ENCODE measurements at places on chromosomes 2 and 18.
A peak's percentile ranks its signal among the peaks of the same experiment; 100 is the strongest.

DNA sequence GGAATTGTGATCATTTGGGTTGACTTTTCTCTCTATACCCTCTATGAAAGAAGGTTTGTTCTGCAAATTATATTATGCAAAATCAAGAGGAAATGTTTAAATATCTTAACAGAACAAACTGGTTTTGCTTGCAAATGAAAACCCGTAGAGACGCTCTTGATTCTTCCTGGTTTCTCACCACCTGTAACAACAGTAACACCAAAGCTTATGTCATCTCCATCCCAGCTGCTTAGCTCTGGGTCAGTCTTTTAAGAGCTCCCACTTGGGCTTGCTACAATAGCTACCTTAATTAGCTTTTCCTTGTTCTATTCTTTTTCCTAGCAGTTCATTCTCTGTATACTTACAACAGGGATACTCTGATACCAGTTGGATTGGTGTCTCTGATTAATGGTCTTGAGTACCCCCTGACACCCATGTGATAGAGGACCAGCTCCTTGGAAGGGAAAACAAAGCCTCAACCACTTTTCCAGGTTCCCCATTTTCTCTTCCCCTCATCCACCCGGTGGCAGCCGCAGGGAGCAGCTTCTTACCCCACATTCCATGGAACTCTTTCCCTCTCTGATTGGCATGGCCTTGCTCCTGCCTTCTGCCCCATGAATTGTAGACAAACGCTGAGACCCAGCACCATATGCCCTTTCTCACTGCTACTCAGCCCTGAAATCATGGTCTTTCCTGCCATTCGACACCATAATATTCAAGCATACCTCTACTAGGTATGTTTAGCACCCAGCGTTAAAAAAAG, 27.7 kb downstream of the TMEM182 start:
- DNase-seq = no peak

GRCh38 chr18:22033085-22033484, 136.3 kb upstream of the GATA6 start:
- DNase-seq = no peak

GRCh38 chr18:43312891-43313290, 35.6 kb upstream of the SYT4 start:
- no peak for DNase-seq

DNA sequence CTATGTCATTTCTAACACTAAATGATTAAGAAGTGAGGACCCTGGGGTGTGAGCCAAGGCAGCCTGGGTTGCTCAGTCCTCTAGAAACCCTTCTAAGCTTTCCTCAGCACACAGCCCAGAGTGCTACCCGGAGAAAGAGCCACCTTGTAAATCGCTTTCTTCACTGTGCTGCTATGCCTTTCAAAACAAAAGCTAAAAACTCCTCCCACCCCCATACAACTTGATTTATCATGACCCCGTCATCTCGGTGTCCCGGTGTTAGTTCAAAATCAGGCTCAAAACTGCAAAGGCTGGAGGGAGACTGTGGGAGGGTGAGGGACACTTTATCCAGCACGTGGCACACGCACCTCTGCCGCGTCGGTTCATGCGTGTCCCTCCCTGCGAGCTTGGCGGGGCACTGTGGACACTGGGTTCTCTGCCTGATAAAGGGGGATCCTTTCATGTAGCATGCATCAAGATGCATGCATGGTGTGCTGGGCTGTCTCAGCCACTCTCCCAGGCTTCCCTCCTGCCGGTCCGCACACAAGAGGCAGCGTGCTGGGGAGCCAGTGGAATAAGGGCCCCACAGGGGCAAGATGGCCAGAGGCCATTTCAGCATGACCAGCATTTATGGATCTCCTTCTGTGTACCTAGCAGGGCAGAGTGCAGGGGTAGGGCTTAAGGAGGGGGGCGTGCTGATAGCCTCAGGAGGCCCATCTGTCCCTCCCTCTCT, 170.4 kb downstream of the SMAD7 start:
- DNase-seq = no peak

DNA sequence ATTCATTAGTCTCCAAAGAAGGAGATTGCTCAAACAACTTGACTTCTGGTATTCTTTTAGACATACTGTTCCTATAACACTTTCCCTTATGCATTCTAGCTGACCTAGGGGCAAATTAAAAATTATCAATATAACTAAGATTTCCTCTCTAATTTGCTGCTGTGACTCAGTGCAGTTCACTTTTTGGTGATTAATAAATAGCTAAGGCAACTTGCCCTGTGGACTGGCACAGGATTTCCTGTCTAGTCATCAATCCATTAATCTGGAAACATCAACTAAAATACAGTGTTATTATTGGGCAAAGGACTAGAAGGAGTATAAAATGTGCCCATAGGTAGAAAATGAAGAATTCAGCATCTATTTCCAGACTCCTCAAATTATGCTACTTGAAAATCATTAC, 83.5 kb upstream of the SERPINE2 start:
- DNase-seq = no peak

DNA sequence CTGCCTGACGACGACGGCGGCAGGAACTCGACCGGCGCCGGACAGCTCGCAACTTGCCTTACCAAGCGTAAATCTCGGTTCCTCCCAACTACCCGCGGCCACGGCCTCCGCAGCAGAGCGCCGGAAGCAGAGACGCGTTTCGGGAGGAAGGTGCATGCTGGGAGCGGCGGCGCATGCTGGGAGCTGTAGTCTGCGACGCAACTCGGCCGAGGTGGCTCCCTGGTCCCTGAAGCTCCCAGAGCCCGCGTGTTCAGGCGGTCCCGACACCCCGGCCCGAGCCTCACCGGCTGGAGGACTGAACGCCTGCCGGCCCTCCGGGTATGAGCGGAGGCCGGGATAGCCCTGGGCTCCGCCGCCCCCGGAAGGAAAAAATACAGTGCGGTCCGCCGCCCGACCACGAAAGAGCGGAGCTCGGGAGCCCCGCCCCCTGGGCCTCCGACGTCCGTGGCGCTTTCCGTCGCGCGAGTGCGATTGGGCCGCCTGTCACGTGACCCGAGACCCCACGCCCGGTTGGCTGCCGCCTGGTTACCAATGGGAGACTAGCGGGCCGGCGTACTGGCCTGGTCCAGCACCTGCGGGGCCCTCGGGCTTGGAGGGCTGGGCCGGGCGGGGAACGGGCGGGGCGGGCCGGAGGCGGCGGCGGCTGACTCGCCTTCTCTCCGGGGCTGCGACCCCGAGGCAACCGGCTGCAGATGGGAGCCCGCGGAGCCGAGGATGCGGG, at the start of gene CAPN10:
Gene CAPN10 (plus strand): TSS at position 537 of the 721 bp plus-strand sequence. CDS start 178 bp downstream, at position 715.
- DNase-seq = peak; percentile 94

DNA sequence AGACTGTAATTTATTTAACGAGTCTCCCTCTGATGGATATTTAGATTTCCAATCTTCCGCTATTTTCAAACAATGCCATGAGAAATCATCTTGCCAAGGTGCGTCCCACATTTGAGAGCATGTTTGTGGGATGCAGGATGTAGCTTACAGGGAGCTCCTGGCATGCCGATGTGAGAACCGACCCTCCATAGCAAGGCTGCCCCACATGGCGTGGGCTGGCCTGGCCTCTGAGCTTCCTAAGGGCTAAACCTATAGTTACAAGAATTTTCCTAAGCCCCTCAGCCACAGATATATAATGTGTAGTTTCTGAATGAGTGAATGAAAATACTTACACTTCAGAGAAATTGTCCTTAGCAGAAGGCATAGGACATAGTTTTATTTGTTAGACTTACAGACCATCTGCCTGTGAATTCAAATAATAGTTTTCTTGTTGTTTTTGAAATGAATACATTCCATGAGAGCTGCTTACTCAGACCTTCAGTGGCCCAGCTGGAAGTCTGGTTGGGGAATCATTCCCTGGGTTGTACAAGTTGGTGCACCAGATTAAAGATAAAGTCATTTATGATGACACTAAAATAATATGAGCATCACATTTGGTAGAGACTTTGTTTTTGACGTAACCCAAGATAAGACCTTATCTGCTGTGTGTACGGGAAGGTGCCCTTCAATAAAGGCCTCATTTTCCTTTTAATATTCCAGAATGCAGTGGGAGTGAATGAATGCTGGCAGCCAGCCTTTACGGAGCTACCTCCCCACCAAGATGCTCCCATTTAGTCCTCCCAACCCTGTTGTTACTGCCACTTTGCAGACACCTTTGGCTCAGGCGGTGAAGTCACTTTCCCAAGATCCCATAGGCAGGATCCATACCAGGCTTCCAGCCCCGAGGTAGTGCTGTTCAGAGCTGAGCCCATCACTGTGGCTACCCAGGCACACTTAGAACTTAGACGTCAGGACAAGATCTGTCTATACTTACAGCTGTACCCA, 107.1 kb downstream of the GLI2 start:
- DNase-seq = no peak

DNA sequence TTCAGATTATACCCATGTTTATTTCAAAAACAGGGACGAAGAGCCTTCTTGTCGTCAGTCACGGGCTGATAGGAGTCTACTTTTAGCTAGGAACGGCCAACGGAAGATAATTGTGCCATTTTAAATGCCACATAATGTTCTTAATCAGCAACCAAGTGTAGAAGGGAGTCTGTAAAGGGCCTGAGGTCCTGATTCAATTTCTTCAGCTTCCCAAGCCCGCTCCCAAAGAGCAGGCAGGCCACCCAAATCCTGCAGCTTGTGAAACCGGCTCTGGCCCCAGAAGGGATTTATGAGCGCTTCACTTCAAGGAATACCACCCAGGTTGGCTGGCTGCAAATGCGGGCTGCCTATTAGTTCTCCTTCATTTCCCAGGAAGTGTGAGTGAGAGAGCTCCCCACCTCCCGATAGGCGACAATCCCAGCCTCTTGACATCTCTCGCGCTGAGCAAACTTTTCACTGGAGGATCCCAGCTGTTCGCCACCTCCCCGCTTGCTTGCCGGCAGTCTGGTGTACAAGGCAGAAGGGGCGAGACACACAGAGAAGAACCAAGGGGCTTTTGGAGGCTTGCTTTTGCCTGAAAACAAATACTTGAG, 272.9 kb downstream of the CDH20 start:
- no peak for DNase-seq

DNA sequence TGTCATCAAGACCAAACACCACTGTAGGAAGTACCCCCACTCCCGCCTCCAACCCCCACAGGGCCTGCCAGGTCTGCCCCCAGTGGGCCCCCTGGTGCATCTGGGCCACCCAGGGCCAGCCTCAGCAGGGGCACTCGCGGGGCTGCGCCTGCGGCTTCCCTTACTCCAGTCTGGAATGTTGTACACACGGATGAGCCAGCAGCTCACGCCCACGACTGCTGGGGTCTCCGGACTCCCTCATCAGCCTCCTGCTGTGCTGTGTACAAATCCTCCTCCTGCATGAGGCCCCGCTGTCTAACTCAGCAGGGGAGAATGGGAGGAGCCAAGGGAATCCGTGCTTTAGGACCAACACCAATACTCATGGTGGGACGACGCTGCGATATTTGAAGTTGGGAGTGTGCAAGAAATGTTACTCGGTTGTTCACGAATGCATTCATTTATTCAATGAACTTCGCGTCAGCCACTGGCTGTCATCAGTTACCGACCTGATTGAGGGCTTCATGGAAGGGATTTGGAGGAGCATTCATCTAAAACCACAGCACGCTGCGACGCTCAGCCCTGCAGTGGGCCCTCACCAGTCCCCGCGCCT, 654 bp upstream of the ASB1 start:
- no peak for DNase-seq

- DNase-seq = no peak
Observed at GRCh38 chr18:7633171-7633570, 66.1 kb downstream of the PTPRM start.

GRCh38 chr18:8348051-8348720, 261.1 kb upstream of the RAB12 start:
- peak; percentile 88 for DNase-seq

DNA sequence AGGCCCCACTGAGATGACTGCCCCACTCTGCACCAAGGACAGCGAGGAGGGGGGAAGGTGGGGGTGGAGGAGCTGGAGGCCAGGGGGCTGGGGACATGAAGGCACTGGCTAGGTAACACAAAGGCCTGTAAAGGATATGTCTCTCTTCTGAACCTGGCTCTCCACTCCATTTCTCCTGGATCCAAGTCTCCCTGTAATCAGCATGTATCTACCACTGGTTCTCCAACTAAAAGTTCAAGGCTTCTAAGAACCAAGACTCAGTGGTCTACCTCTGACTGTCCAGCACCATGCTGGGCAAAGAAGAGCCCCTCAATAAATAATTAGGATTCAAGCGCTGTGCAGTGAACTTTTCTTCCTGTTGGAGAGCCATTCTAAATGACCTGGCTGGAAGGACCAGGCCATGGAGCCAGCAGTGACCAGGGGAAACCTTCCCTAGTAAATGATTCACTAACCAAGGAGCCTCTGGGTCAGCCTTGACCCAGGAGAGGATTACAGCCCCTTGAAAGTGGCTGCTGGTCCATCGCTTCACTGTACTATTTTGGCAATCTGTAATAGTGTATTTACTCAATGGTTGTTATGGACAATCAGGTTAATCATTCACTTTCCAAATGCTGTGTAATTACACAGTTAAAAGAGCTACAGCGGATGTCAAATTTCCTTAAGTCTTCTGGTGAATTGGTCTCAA, 73.2 kb downstream of the BCL11A start:
- no peak for DNase-seq

DNA sequence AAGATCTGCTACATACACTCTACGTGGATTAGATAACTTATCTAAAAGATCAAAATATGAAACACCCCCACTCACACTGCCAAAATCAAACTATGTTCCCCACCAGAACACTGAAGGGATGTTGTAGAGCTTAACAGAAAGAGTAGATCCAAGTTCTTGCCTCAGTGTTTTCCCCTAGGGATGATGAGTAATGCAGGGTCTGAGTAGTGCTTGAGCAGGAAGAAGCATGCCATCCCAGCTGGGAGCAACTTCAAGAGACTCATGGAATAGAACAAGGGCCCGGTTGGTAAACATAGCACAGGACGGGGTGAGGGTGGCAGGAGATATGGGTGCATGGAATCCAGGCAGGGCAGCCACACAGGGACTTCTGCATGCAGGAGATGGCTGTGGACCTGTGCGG, 74.3 kb downstream of the SNTG2 start:
- no peak for DNase-seq

DNA sequence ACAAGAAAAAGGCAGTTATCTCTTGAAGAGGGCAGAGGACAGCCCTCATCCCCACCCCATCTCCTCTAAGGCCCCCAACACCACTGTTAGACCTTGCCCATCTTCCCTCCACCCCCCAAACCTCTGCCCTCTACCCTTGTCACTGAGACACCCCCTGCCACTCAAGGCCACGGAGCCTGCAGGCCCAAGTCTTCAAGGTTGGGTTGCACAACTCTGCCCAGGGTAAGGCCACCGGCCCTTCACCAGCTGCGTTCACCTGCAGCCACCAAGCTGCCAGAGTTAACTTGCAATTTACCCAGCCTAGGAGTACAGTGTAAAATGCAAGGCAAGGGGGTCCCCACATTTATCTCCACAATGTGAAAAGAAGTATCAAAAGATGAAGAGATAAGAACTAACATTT, 128.7 kb upstream of the PKDCC start:
- DNase-seq = no peak

GRCh38 chr2:240615396-240615795, 9.9 kb upstream of the GPR35 start:
- DNase-seq = no peak

- DNase-seq = no peak
Observed at GRCh38 chr2:10212827-10213226, 89.9 kb upstream of the HPCAL1 start.

- DNase-seq = no peak
Observed at GRCh38 chr2:95346738-95347671, 49.9 kb downstream of the KCNIP3 start.

Measured in NCI-H1105 (cell line).